ENCODE measurements at places on chromosomes 4 and X.

DNA sequence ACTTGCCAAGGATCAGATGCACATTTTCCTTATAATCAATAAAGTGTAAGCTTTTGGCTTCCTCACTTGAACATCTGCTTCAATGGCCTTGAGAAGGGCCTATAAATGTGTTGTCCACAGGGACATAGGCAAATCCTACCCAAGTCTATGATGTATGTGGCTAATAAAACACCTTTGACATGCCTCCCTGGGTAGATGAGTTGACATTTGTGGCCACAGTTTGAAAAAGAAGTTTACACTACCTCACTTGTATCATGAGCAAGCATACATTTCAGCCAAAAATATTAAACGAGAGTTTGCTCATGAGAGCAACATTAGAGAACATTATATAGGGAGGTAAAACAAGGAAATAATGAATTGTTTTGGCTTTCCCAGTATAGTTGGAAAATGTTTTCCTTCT, 1067.7 kb downstream of the C4orf33 start:
- DNase-seq = no peak

DNA sequence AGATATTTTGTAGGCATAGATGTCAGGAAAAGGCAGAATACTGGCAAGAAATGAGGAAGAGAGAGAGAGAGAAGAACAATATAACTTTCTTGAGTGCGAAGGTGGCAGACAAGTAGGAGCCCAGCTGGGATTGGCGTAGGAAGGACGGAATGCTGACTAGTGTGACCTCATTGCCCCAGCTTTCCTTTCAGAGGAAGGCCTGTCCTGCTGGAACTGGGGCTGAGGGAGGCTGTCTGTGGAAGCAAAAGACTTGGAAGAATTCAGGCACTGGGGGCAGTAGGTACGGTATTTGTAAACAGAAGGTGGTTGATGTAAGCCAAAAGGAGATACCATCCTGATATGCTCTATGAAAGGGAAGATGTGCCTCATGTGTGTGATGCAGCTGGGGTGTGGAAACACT, 818.4 kb downstream of the ADGRL3 start:
- DNase-seq = no peak

- DNase-seq = no peak
These were observed 232.4 kb downstream of the DCTD start for GRCh38 chr4:182684796-182685195.

GRCh38 chr4:81914623-81915022, 442.9 kb upstream of the RASGEF1B start:
- no peak for DNase-seq

DNA sequence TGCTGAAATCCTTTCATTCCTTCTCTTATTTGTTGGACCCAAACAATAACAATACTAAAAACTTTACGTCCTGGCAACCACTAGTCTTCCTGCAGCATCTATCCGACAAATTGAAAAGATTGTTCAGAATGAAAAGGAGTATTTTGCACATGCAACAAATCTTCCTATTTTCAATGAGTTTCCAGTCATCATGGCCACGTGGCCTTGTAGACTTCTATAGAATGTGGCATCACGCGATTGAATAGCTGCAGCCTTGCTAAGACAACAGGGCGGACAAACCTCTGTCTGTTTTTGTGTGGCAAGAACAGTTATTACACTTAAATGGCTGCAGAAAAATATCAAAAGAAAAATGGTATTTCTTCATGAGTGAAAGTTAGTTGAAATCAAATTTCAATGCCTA, 297.9 kb upstream of the LCORL start:
- no peak for DNase-seq

GRCh38 chr4:145186729-145187128, 6.3 kb upstream of the OTUD4 start:
- no peak for DNase-seq

DNA sequence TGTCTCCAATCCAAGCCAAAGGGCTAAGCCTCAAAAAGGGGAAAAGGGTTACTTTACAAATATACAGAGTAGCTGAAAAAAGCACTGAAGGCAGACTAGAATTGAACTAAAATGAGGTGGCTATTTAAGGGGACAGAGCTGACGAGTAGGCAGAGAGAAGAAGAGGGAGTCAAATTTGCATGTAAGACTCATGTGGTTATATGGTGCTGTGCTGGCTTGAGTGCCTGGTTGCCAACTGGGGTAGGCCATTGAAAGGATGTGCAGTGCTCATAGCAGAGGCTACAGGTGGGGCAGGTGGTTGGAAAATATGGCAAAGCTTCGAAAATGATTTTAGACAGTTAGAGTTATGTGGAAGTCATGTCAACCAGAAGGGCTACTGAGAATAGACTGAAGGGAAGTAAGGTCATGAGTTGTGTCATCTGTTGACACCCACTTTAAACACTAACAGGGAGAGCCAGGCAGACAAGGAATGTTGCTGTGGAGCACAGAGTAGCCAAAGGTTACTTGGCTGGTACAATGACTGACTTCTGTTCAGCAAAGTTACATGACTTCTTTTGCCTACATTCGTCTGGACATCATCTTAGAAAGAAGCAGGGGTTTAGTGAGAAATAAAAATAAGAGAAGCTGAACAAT, 1210.4 kb downstream of the ADGRL3 start:
- DNase-seq = no peak

DNA sequence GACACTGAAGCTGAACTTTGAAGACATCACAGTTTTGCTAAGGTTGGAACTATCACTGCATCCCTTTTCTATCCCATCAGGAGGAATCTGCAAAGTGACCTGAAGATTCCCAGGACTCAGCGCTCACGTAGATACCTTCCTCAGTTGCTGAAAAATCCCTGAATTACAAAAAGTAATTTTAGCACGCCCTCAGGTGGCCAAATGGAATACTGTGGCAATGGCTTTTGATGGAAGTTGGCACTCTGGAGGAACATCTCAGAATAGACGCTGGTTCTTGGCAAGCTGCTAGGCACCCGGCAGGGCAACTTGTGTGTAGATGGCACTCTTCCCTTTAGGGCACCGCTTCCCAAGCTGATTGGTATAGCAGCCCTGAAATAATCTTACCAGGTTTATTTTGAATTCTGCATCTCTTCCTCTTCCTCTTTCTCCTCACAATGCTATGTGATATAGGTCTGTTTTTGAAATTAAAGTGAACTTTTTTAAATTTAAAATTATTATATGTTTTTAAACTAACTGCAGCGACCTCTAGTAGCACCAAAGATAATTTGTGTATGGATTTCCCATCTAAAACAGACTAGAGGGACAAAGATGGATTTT, 16.3 kb upstream of the ESX1 start:
- no peak for DNase-seq

DNA sequence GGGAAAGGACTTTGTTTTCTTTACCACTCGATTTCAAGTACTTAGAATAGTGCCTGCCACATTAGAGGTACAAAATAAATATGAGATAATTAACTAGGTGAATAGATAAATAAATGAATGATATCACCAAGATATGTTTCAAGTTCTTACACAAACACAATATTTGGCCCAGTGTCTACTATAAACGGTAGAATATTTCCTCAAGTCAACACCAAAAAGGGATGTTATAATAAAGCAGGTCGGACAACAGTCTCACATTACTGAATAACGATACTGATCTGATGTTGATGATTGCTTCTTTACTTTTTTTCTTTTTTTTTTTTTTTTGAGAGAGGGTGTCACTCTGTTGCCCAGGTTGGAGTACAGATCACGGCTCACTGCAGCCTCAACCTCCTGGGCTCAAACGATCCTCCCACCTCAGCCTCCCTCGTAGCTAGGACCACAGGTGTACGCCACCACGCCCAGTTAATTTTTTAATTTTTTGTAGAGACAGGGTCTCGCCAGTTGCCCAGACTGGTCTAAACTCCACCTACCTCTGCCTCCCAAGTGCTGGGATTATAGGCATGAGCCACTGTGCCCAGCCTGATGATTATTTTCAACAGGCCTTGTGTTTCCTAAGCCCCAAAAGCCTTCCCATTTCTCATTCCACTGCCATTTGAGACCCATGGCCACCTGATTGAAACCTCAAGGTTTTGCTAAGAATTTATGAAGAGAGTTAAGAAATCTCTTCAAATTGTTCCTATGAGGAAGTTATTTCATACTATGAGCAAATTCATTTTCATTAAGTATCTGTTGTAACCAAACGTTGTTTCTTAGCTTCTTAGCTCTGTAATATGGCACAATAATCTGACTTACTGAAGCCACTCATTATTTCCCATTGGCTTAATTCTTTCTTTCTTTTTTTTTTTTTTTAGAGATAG, 2.3 kb downstream of the MANBA start:
- no peak for DNase-seq

DNA sequence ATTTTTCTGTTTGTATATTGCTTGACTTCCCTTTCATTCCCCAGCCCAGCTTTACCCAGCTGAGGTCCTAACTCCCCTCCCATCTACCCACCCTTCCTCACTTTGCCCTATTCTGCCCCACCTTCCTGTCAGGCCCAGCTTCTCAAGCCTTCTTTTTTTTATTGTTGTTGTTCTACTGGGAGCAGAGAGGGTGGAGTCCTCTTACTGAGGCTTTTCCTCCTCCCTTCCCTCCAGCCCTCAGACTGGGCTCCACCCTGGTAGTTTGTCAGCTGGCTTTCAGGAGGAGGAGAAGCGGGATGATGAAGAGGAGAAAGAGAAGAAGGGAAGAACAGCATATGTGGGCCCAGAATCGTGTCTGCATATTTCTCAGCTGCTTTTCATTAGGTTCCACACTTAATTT, 3.2 kb upstream of the KLF8 start:
- DNase-seq = no peak

Measured in effector CD8-positive, alpha-beta T cell (primary cell).